ENCODE measurements at places on chromosomes 4 and X.

GRCh38 chr4:139144911-139145551, 32.0 kb downstream of the ELF2 start:
- no peak for DNase-seq

DNA sequence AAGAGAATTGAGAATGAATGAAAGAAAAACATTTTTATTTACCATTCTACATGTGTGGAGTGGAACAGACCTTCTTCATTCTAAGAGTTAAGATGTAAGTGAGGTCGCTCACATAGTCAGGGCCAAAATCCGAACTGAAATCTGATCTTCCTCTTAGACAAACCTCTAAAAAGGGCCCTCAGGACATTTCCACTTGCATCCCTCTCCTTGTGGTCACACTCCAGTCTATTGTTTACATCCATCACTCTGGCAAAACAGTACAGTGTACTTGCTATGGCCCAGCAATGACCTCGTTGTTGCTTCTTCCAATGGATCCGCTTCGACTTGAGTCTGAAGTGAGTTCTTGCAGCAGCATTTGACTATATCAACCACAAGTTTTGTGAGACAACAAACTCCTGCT, 54.2 kb downstream of the MOSPD2 start:
- no peak for DNase-seq

DNA sequence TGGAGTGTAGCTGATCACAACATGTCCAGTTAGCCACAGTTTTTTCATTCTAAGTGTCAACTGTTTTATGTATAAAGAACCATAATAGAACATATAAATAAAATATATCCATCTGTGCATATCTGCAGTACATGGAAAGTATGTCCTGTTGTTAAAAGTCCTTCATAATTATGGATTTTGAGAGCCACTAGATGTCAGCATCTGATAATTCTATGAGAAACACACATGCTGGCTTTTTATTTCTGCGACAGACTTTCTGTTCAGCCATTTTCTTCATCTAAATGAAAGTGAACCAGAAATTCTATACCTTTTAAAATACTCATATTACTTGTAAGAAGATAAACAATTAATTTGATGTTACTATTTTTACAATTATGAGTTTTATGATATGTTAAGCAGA, 251.5 kb downstream of the GPM6A start:
- peak; percentile 18 for DNase-seq

- peak; percentile 16 for DNase-seq
Observed at GRCh38 chr4:30720661-30721184, 554 bp downstream of the PCDH7 start.

GRCh38 chr4:13794819-13795565, 167.5 kb upstream of the BOD1L1 start:
- no peak for DNase-seq
